ENCODE measurements at places on chromosomes 4 and X. TPM values are rescaled to one million over a fixed set of nuclear protein-coding genes. Genes with fewer than 3 reads are reported as not detected.

Gene CNGA1
- total RNA-seq = 0.22 TPM

Gene MAGEC3
- not detected for total RNA-seq

Gene ANXA3
- 8.2 TPM for total RNA-seq

Gene PNMA3
- total RNA-seq = not detected

Gene PDGFC
- 6.8 TPM for total RNA-seq

Gene PNMA5
- not detected for total RNA-seq

Gene FGB
- total RNA-seq = 408 TPM

Gene SULT1B1
- 0.20 TPM for total RNA-seq

DNA sequence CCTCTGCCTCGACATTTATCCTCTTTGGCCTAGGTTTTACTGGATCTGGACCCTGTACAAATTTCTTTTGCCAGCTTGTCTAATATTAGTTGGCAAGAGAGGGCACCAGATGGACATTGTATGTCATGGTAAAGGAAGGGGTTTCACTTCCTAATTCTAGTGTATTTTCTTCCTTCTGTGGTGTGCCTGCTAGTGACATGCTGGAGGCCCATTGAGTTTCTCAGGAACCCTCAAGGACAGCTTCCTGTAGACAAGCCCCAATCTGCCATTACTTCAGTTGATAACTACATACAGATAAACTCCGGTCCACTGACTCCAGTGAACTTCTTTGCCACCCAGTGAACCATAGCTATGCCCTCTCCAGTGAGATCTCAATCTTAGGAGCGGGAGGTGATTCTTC lies 116.9 kb downstream of the STPG2 start:
- no peak for DNase-seq

GRCh38 chr4:28421221-28421620 lies 1560.6 kb downstream of the STIM2 start:
- DNase-seq = no peak

DNA sequence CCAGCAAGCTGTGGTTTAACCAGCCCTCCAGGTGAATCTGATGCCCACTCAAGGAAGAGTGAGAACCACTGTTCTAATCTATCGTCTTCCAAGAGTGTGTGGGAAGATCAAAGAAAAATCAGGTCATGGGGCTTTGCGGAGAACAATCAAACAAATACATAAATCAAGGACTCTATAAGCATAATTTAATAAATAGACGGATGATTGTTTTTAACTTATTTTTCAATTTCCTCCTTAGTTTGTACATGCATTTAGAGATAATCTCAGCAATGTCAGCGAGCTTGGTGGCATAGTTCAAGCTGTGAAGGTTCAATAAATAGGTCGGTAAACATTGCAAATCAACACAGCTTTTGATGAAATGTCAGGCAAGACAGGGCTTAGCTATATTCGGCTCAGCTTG lies 84.9 kb downstream of the DMD start:
- no peak for DNase-seq

DNA sequence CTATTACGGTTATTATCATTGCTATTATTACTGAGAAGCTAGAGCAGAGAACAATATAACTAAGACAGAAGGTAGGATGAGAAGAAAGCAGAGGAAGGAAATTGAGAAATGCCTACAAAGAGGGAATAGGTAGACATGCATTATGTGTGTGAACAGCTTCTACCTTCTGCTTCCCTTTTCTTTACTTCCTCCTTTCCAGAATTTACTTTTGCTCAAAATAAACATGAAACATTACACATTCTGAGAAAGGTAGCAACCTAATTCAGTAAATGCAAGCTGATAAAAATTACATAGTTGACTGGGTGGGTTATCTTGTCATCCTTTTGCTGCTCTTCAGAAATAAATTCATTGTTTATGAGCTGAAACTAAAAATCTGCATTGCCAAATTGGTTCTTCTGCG lies 54.6 kb downstream of the AMOT start:
- DNase-seq = no peak

DNA sequence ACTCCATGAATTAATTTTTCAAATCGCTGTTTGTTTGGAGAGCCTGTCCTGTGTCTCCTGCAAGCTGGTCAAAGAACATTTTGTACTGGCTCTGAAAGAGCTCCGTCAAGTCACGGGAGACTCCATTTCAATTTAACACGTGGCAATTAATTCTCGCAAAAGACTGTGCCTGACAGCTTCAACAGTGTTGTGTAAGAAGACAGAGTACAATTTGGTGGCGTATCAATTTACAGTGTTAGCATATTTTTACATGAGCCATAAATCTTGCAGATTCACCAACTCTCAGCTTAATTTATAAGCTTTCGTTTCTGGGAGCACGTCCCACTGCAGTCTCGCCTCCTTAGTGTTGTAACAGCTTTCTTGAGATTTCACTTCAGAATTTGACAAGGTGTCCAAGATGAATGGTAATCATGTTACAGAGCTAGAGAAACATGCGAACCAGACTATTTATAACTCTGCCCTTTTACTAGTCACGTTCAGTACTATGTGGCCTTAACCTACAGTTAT lies 70.8 kb downstream of the RWDD4 start:
- DNase-seq = no peak

- DNase-seq = peak; percentile 5
These were observed 25.6 kb downstream of the ZRSR2 start for GRCh38 chrX:15815779-15816437.

GRCh38 chr4:65943076-65943475 lies 272.8 kb upstream of the EPHA5 start:
- DNase-seq = peak; percentile 63

GRCh38 chr4:8374851-8375649 lies 65.5 kb downstream of the ACOX3 start:
- DNase-seq = no peak

DNA sequence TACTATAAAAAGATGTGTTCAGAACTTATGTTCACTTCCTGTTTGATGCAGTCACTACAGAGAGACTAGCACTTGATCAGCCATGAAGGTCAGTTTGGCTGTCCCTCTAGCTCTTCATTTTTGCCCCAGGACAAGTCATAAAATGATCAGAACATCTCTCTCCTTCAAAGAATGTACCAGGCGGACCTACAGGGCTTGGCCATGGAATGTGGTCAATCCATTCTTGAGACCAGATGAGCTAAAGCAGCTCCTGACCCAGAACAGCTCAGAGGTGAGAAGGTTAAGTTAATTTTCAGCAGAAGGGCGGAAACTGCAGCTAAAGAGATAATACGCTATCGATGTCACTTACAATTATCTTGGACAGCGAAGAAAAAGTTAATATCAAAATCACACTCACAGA lies 49.2 kb upstream of the TAB3 start:
- DNase-seq = no peak

- DNase-seq = no peak
These were observed 115.9 kb downstream of the MAGEC2 start for GRCh38 chrX:142089193-142089592.

GRCh38 chr4:2745516-2745915 lies 10.6 kb downstream of the TNIP2 start:
- no peak for DNase-seq

GRCh38 chr4:55507612-55508011 lies 39.1 kb downstream of the CLOCK start:
- DNase-seq = no peak

DNA sequence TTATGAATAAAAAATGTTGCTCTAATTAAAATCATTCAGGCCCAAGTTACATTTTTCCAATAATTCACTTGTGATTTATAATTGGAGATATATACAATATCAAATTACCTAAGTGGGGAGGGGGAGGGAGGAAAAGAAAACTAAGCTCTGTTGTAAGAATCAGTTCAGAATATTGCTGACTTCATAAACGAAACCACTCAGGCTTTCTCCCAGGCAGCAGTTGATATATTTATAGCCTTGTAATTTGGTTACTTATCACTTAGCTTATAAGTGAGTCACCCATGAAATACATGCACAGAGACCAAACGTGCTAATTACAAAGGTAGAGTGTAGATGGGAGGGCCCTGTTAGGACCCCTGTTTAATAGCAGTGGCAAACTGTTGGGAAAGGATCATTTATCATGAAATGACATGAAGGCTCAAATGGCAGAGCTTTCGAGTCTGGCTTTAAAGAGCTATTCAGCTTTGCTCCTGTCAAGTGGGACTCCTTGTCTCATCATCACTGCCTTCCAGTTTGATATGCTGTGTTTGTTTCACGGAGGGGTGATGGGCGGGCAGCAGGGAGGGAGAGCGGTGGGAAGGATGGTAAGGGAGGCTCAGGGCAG lies 105.6 kb upstream of the PGRMC2 start:
- DNase-seq = no peak

- DNase-seq = peak; percentile 96
These were observed 278.6 kb upstream of the KLF3 start for GRCh38 chr4:38385093-38386004.

- no peak for DNase-seq
These were observed 1269.0 kb downstream of the FSTL5 start for GRCh38 chr4:160894809-160895208.

GRCh38 chr4:6692806-6693205 lies 872 bp upstream of the S100P start:
- peak; percentile 59 for DNase-seq

DNA sequence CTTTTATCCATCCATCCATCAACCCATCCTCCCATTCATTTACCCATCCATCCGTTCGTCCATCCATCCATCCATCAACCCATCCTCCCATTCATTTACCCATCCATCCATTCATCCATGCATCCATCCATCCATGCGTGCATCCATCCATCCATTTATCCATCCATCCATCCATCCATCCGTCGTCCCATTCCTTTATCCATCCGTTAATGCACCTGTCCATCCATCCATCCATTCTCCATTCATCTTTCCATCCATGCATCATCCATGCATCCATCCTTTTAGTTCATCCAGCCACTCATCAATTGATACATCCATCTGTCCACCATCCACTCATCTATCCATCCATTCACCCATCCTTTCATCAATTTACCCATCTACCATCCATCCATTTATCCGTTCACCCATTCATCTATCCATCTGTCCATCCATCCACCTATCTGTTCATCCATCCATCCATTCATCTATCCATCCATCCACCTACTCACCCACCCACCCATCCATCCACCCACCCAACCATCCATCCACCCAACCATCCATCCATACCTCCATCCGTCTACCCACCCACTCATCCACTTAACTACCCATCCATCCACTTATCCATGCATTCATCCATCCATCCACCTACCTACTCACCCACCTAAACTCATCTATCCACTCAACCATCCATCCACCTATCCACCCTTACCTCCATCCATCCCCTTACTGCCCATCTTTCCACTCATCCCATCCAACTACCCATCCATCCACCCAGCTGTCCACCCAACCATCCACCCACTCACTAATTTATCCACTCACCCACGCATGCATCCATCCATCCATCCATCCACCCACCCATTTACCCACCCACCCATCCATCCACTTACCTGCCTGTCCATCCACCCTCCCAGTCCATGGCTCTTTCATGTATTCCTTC lies 9.6 kb downstream of the CD99 start:
- DNase-seq = no peak

DNA sequence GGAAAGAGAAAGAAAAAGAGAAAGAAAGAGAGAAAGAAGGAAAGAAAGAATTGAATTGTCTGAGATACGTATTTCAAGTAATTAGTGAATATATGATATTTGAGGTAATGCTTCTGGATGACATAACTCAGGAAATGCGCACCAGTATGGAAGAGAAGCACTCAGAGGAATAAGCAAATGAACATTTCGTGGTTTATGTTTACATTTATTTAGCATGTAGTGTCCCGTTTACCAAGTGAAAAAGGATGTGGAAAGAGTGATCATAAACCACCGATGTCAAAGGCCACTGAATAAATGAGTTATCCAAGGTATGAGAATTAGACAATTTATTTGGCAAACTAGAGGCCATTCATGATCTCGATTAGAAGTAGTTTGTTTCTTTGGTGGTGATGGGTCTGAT lies 200.4 kb downstream of the ARAP2 start:
- no peak for DNase-seq

DNA sequence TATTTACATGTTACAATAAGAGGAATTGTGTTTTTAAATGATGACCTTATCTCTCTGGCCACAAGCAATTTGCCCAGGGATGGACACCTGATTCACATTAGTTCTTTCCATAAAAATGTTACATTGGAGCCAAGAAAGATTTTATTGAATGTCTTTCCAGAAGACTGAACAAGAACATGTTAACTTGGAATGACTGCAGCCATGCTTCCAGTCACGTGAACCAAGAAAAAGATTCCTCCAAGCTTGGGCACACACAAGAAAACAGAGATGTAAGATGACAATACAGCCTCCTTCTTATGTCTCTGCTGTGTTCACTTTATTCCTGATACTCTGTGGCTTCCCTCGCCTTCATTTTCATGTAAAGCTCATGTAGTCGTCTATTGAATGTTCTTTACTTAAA lies 737.6 kb downstream of the TRIML1 start:
- DNase-seq = no peak

GRCh38 chr4:43882470-43882869 lies 566.1 kb downstream of the KCTD8 start:
- DNase-seq = no peak

DNA sequence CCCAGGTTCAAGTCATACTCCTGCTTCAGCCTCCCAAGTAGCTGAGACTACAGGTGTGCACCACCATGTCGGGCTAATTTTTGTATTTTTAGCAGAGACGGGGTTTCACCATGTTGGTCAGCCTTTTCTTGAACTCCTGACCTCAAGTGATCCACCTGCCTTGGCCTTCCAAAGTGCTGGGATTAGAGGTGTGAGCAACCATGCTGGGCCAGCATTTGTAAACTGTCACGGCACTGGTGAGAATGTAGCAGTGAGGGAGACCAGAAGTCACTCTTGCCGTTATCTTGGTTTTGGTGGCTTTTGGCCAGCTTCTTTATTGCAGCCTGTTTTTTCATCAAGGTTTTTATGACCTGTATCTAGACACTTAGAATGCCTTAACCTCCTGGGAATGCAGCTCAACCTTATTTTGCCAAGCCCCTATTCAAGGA lies 22.4 kb downstream of the PCDH18 start:
- DNase-seq = no peak

DNA sequence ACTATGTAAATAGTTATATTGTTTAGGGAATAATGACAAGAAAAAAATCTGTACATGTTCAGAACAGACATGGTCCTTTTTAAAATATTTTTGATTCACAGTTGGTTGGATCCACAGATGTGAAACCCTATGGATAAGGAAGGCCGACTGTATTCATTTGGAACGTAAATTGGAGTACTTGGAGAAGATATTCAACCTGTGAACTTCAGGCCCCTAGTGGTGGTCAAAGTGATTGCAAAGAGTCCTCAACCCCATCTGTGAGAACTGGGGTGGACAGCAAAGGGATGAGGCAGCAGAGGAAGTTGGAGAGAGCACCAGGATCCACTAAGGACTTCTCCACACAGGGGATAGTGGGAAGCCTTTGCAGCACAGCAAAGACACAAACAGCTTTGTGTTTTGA lies 6.2 kb upstream of the CXCL13 start:
- DNase-seq = peak; percentile 30

Data from HepG2 (cell line).